MCF 10A (cell line): ENCODE measurements at places on chromosomes 7 and 10. TPM values are rescaled to one million over a fixed set of nuclear protein-coding genes. Genes with fewer than 3 reads are reported as not detected.

The FOXI2 gene
- total RNA-seq: not detected in 2 replicates

The NXPH1 gene
- not detected in 2 replicates for total RNA-seq

DNA sequence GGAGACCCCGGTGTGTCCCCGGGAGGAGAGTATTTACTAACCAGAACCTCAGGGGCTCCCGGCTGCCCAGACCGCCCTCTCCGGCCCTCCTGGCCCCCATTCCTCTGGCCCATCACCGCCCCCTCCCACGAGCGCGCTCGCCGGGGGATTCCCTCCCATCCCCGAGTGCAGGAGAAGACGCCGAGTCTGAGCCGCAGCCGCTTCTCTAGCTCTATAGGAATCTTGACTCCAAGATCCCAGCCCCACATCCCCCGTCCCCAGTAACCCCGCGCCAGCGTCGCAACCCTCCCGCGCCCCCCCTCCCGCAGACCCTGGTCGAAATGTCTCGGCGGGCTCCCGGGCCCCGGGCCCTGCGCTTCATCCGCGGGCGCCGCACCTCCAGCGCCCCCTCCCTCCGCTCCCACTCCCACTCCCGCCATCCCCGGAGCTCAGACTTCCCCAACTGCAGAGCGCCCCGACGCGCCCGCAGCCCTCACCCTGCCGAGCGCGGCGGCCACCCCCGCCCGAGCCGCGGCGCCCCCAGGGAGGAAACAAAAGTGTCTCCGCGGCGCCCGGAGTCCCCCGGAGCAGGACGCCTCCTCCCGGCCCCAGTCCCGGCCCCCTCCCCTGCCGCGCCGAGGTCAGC is 541 bp downstream of the ELMO1 start:
- DNase-seq: no peak
- no peaks in the 10 kb centered on the region for H3K36me3 ChIP-seq
- no peak overlapping the region for H3K4me3 ChIP-seq
- H3K27ac ChIP-seq: no peak overlapping the region
- H3K4me1 ChIP-seq: peaks cover 13% of the 10 kb centered on the region
- H3K27me3 ChIP-seq: no peaks in the 10 kb centered on the region

DNA sequence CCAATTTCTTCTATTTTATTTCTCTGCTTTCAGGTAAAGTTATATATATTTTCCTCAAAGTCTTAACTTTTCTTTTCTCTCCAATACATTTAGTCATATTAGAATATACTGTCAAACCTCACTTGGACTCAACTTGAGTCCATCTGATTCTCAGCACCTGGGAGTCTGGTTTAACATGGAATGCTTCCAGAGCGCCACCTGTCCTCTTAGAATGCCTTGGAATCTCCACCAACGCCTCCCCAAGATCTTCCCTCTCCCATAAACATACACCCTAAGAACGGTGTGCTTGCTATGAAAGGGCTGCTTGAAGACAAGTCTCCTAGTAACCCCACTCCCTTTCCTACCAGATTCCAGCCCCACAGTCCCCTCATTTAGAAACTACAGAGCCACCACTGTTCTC is 229.1 kb upstream of the MKLN1 start:
- H3K4me1 ChIP-seq: peaks cover 17% of the 10 kb centered on the region
- no peak for DNase-seq
- H3K36me3 ChIP-seq: peaks cover 46% of the 10 kb centered on the region
- H3K4me3 ChIP-seq: no peak overlapping the region
- H3K27ac ChIP-seq: no peak overlapping the region

DNA sequence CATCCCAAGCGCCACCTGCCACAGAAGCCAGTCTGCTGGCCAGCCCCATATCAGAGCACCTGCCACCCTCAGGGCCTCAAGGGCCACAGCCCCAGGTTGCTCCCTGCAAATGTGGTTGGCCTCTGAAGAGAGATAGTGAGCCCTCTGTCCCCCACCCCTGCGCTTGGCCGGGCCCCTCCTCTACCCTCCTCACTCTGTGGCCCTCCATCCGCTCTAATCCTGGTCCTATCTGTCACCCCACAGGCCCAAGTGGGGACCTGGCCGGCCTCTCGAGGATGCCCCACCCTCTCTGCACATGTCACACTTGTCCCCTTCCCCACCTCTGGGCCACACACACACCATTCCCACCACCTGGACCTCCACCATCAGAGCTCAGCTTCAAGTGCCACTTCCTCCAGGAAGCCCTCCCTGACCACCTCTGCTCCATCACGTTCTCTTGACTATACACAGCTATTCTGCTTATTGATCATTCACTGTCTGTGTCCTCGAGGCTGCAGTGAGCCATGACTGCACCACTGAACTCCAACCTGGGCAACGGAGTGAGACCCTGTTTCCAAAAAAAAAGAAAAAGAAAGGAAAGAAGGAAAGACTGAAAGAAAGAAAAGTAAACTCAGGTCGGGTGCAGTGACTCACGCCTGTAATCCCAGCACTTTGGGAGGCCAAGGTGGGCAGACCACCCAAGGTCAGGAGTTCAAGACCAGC is 42.4 kb downstream of the TNRC18 start:
- H3K36me3 ChIP-seq: peaks cover 43% of the 10 kb centered on the region
- no peak overlapping the region for H3K27ac ChIP-seq
- no peak for DNase-seq

DNA sequence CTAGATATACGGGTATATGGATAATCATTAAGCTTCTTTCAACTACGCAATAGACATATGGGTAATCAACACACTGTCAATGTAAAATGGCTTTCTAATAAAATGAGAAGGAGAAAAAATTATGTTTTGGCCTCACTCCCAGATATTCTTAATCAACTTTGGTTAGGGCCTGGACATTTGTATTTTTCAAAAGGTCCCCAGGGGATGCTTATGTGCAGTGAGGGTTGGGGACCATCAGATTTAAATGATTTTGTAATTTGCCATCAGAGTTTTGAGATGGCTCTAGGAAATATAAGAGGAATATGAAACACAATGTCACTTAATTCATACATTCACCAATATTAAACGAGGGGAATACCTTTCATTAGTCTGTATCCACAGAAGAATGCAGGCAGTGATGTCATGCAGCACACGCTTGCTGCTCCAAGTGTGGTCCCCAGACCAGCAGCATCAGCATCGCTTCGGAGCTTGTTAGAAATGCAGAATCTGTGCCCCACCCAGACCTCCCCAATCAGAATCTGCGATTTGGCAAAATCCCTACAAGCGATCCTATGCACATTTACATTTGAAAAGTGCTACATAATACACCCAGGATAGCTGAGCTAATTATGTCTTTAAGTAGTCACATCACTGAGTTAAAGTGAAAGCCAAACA is 75.1 kb downstream of the INHBA start:
- H3K27me3 ChIP-seq: no peaks in the 10 kb centered on the region
- no peak overlapping the region for H3K27ac ChIP-seq
